Tibial nerve (tissue), 4 donors: ENCODE measurements at places on chromosomes 6 and 20. TPM values are rescaled to one million over a fixed set of nuclear protein-coding genes. Genes with fewer than 3 reads are reported as not detected.

DNA sequence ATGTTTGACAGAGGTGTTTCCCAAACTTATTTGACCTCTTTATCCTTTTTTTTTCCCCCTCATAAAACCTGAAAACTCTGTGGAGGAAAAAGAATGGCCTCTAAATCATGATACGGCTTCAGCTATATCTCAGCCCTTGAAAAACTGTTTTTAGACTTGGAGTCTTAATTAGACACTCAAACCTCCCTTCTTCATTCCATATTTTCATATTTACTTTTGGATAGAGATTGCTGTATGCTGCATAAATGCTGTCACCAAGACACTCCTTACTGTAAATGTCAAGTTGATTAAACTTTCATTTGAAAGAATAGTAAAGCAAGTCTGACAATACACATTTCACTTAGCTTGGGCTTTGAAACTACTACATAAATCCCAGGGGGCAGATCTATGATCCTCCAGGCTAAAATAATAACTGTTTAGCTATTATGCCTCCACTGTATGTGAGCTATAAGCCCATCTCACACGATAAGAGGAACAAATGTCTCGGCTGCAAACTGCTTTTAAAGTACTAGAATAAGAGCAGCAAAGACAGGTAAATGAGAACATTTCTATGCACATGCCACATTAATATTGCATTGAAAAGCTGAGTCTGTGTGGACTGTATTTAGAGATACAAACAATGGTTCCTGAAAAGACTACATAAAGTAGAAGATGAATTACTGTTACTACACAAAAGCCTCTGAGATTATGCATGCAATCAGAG, 141.3 kb upstream of the HMGN3 start:
- H3K4me3 ChIP-seq: no peak overlapping the region
- DNase-seq: no peak
- no peak overlapping the region for H3K27ac ChIP-seq

- H3K27ac ChIP-seq: no peak overlapping the region
- H3K4me1 ChIP-seq: no peaks in the 10 kb centered on the region
- no peaks in the 10 kb centered on the region for H3K36me3 ChIP-seq
- no peak for DNase-seq
- no peaks in the 10 kb centered on the region for H3K27me3 ChIP-seq
Measured at GRCh38 chr6:157514659-157515496, 133.9 kb downstream of the ZDHHC14 start.

- no peak overlapping the region for H3K27ac ChIP-seq
- no peak for DNase-seq
- no peak overlapping the region for H3K4me3 ChIP-seq
- no peaks in the 10 kb centered on the region for H3K36me3 ChIP-seq
- no peaks in the 10 kb centered on the region for H3K4me1 ChIP-seq
Measured at GRCh38 chr20:57959018-57959417, 249.2 kb upstream of the PMEPA1 start.

DNA sequence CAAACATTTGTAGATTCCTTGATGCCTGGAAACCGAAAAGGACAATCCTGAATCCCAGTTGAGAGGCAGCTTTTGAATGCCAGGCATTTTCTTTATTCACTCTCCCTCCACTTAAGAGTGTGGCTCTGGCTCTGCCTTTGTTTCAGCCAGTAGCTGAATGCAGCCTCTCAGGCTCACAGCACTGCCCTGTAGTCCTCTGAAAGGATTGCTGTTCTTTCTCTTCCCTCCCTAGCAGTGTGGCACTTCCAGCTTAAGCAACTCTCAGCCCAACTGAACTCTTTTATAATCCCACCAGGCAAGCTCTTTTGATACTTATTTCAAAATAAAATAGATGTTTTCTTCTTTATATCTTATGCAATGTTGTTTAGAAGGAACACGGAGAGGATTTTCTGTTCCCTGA, 415.6 kb downstream of the GJA1 start:
- H3K36me3 ChIP-seq: no peaks in the 10 kb centered on the region
- H3K27me3 ChIP-seq: no peaks in the 10 kb centered on the region
- peak overlapping the region; percentile 49 for H3K27ac ChIP-seq
- no peak overlapping the region for H3K4me3 ChIP-seq
- H3K4me1 ChIP-seq: no peaks in the 10 kb centered on the region

GRCh38 chr6:80742481-80742880, 636.0 kb downstream of the BCKDHB start:
- no peaks in the 10 kb centered on the region for H3K27me3 ChIP-seq
- no peak overlapping the region for H3K27ac ChIP-seq
- no peak overlapping the region for H3K4me3 ChIP-seq
- no peaks in the 10 kb centered on the region for H3K36me3 ChIP-seq
- no peaks in the 10 kb centered on the region for H3K4me1 ChIP-seq

GRCh38 chr6:166344240-166344639, 1.9 kb upstream of the SFT2D1 start:
- H3K4me1 ChIP-seq: no peaks in the 10 kb centered on the region
- H3K4me3 ChIP-seq: no peak overlapping the region
- no peaks in the 10 kb centered on the region for H3K36me3 ChIP-seq
- H3K27ac ChIP-seq: no peak overlapping the region

DNA sequence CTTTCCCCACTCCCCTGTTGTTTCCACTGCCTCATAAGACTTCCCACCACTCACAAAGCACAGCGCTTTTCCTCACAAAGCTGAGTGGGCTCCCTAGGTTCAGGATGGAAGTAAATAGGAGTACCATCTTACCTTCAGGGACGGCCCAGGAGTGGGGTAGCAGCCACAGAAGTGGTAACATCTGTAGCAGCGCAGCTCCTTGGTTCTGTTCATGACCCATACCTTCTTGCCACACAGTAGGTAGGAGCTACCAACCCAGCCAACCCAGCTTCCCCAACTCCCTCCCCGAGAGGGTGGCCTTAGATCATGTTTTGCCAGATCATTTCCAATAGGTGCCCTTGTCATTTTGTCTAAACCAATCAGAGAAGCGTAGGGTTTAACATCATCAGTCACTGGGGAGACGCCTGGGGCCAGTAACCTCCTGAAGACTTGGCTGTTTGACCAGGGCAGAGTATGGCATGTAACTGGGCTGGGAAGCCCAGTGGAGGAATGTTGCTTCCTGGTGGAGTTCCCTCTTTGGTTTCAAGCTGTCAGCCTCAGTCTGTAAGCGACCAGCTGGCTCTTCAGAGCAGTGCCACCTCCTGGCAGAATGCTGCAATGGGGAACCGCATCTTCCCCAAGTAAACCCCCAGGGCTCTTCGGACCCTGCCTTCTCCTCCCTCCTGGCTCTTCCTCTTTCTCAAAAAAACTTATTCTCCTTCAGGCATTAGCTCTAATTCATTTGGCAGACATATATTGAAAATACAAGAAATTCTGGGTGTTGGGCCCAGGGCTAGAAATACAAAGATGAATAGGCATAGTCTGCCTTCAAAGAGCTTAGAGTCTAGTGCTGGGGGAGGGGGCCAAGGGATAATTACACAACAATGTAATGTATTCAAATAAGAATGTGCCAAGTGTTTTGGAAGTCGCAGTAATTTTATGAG, at the start of gene HLA-DMA:
Gene HLA-DMA, minus strand, starts transcription at position 281 of the 923 bp plus-strand sequence. Its CDS starts 61 bp downstream, at position 220.
- DNase-seq: peak; percentile 60
- peak within 1 kb of the TSS; percentile 25 for H3K27ac ChIP-seq
- peak within 1 kb of the TSS; percentile 3 for H3K4me3 ChIP-seq
- H3K27me3 ChIP-seq: no peaks in the 10 kb centered on the region
- peaks cover 4% of the 10 kb centered on the region for H3K36me3 ChIP-seq

- no peak overlapping the region for H3K4me3 ChIP-seq
- no peak overlapping the region for H3K27ac ChIP-seq
Measured at GRCh38 chr6:8157839-8158238, 55.5 kb upstream of the EEF1E1 start.

DNA sequence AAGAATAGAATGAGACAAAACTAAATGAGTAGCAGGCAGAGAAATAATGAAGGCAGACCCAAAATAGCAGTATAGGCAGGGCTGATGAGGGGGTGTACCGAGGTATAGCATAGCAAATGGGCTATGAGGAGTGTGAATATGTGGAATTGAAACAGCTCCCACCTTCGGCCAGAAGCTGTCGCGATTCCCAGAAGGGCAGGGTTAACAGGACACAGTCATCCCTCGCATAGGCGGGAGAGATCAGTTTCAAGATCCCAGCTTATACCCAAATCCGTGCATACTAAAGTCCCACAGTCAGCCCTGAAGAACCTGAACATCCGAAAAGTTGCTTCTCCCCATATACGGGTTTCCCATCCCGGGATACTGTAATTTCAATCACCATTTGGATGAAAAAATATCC, 82.7 kb downstream of the PTPRK start:
- no peaks in the 10 kb centered on the region for H3K36me3 ChIP-seq
- H3K27ac ChIP-seq: no peak overlapping the region
- DNase-seq: no peak
- H3K4me3 ChIP-seq: no peak overlapping the region

- H3K4me1 ChIP-seq: no peaks in the 10 kb centered on the region
- H3K27me3 ChIP-seq: no peaks in the 10 kb centered on the region
- no peak for DNase-seq
- H3K36me3 ChIP-seq: no peaks in the 10 kb centered on the region
- no peak overlapping the region for H3K27ac ChIP-seq
- no peak overlapping the region for H3K4me3 ChIP-seq
Measured at GRCh38 chr6:49531774-49532569, 18.5 kb upstream of the C6orf141 start.

DNA sequence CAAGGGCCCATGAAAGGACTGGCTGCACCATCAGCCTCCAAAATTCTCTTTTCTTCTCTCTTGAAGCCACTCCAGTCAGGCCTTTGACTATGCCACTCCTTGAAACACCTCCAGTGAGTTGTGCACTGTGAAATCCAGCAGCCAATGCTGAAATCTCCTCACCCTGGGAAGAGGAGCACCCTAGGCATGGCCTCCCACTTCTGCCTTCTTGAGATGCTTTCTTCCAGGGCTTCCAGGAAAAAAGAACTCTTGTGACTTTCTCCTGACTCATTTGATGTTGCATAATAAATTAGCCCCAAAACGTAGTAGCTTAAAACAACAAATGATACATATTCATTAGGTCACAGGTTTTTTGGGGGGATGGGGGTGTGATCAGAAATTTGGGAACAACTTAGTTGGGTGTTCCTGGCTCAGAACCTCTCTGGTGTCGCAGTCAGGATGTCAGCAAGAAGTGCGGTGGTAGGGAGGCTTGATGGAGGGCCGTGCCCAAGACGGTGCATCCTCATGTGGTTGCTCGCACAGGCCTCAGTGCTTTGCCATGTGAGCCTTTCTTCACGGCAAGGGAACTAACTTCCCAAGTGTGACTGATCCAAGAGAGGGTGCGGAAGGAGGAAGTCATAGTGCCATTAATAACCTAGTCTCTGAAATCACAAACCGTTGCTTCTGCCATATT, 12.1 kb downstream of the NCR2 start:
- H3K36me3 ChIP-seq: no peaks in the 10 kb centered on the region
- no peaks in the 10 kb centered on the region for H3K4me1 ChIP-seq
- H3K27me3 ChIP-seq: peaks cover 26% of the 10 kb centered on the region
- H3K4me3 ChIP-seq: no peak overlapping the region

Gene PRR18
- total RNA-seq: not detected

Gene CHRNA4
- 1.5 TPM for total RNA-seq

Gene NPBWR2
- not detected for total RNA-seq
